ENCODE measurements at places on chromosomes 5 and 9. TPM values are rescaled to one million over a fixed set of nuclear protein-coding genes. Genes with fewer than 3 reads are reported as not detected.

DNA sequence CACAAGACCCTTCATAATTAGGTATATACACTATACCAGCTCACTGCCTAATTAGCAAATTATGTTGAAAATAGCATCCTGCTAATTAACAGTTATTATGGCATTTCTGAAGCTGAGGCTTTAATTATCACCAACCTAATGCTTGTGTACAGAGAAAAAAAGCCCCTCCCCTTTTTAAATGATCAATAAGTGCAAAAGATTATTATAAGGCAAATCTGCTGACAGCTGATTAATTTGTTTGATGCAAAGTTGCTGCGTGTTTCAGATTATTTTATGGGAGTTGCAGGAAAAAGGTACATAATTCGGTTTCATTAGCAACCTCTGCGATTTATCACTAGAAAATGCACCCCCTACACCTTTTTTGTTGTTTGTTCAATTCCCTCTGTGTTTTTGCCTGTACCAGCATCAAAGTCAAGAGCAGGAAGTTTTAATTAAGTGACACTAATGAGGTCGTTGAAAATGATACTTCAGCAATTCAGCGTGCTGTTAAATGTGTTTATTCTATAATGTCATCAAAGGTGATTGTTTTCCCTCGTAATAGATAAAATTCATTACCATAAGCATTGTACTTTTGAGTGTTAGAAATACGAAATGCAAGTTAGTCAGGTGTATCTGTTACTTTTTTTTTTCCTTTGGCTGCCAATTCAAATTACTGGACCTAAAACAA lies 170.0 kb downstream of the EBF1 start:
- H3K4me3 ChIP-seq = no peak overlapping the region
- no peak for DNase-seq
- no peaks in the 10 kb centered on the region for H3K4me1 ChIP-seq
- peaks cover 1% of the 10 kb centered on the region for H3K27me3 ChIP-seq
- H3K36me3 ChIP-seq = no peaks in the 10 kb centered on the region
- no peak overlapping the region for H3K27ac ChIP-seq

- H3K4me3 ChIP-seq = no peak overlapping the region
- H3K36me3 ChIP-seq = no peaks in the 10 kb centered on the region
- DNase-seq = no peak
- H3K4me1 ChIP-seq = peaks cover 5% of the 10 kb centered on the region
- H3K27me3 ChIP-seq = peaks cover 3% of the 10 kb centered on the region
- no peak overlapping the region for H3K27ac ChIP-seq
Measured at GRCh38 chr5:168480601-168481000, 5.7 kb upstream of the RARS1 start.

SPEF2 gene
- total RNA-seq = 8.4 TPM

- H3K36me3 ChIP-seq = peaks cover 3% of the 10 kb centered on the region
- peak overlapping the region; percentile 33 for H3K27ac ChIP-seq
- H3K4me1 ChIP-seq = peaks cover 23% of the 10 kb centered on the region
- DNase-seq = peak; percentile 63
- no peaks in the 10 kb centered on the region for H3K27me3 ChIP-seq
Measured at GRCh38 chr5:54610197-54610944, 92.8 kb downstream of the SNX18 start.

TRPM3 gene
- not detected for total RNA-seq

GRCh38 chr5:150106674-150107426 lies 20.5 kb upstream of the CSF1R start:
- no peaks in the 10 kb centered on the region for H3K36me3 ChIP-seq
- no peaks in the 10 kb centered on the region for H3K4me1 ChIP-seq
- no peak overlapping the region for H3K27ac ChIP-seq
- H3K27me3 ChIP-seq = no peaks in the 10 kb centered on the region
- DNase-seq = no peak

C6 gene
- not detected for total RNA-seq

DNA sequence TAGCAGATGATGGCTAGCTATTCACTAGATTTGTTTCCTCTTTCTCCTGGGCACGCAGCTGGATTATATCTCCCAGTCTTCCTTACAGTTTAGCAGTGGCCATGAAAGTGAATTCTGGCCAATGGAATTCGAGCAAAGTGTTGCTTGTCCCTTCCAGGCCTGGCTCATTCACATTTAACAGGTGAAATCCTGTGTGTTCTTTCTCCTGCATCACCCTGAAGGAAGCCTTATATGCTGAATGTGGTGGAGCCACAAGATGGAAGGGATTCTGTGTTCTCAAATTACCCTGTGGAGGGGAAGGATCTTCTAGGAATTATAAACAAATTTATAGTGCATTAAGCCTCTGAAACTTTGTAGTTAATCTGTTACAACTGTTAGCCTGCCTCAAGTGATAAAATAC lies 8.2 kb upstream of the ELOVL7 start:
- no peaks in the 10 kb centered on the region for H3K36me3 ChIP-seq
- peaks cover 2% of the 10 kb centered on the region for H3K27me3 ChIP-seq
- no peak for DNase-seq
- no peak overlapping the region for H3K4me3 ChIP-seq
- no peak overlapping the region for H3K27ac ChIP-seq
- no peaks in the 10 kb centered on the region for H3K4me1 ChIP-seq

CDKN2AIPNL gene
- 38.2 TPM for total RNA-seq

GRCh38 chr5:149379818-149380374 lies 804 bp upstream of the IL17B start:
- no peak for DNase-seq
- H3K4me1 ChIP-seq = peaks cover 4% of the 10 kb centered on the region
- no peaks in the 10 kb centered on the region for H3K36me3 ChIP-seq
- H3K27ac ChIP-seq = no peak overlapping the region
- H3K27me3 ChIP-seq = no peaks in the 10 kb centered on the region

DNA sequence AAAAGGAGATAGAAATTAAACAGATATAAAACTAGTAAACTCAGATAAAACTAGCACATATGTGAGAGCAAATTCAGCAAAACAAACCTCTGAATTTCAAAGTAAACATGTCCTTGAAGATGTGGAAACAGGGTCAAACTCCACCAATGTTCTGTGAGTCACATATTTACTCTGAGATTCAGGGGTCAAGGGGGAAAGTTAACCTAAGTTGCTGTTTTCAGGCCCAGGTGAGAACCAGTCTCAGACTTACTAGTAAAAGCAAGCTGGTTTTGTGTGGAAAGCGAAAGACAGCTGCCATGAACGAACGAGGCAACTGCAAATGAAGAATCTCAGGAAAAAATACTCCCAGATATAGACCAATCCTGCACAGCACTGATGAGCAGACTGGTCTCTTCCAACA lies 29.0 kb downstream of the PSMB7 start:
- H3K4me1 ChIP-seq = peaks cover 44% of the 10 kb centered on the region
- no peak overlapping the region for H3K4me3 ChIP-seq
- no peaks in the 10 kb centered on the region for H3K27me3 ChIP-seq
- no peak overlapping the region for H3K27ac ChIP-seq
- no peak for DNase-seq
- H3K36me3 ChIP-seq = peaks cover 20% of the 10 kb centered on the region
